ENCODE measurements at places on chromosomes 1 and 21.

- DNase-seq = no peak
These were observed 6.8 kb upstream of the C1QTNF12 start for GRCh38 chr1:1253314-1253713.

DNA sequence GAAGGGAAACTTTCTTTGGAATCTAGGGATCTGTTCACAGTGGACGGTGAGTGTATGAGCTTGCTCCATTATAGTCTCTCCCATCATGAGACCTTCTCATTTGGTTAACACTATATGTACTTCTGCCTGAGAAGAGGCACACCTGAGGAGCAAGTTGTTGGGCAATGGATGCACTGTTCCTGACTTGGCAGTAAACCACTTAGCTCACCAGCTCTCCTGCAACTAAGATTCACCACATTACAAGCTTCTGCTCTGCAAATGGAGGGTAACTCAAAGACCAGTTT, 10.2 kb downstream of the MACF1 start:
- no peak for DNase-seq

GRCh38 chr1:170670802-170671628, 7.1 kb downstream of the PRRX1 start:
- peak; percentile 77 for DNase-seq

DNA sequence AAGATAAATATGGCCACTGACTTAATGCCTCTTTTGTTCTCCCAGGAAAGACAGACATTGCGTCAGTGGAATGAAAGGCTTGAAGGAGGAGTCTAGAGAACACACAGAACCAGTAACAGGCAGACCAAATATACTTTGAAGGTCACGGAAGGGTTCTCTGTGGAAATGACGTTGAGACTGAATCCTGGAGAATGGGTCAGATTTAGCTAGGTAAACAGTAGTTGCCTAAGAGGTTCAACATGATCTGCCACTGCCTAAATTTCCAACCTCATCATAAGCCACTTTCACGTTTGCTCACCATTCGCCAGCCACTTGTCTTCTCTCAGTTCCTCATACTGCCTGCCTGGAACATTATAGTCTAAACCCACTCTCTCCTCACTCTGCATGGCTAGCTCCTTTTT, 20.5 kb downstream of the PLA2G4A start:
- no peak for DNase-seq

DNA sequence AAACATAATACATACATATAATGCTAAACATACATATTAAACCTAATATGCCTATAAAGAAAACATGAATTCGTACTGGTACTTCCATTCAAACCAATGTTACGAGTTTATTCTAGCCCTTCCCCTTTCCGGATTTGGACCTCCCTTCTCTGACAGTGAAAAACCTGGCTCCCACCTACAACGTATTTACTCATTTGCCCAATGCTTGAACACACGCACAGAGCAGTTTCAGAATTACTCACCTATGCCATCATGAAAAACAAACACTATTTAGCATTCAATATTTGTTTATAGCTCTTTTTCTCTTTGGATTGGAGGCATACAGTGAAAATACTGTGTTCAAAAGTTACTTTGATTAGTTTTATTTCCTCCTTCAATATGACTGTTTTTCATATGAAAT, 204.4 kb downstream of the LMX1A start:
- DNase-seq = no peak

GRCh38 chr1:29196863-29197589, 15.3 kb upstream of the SRSF4 start:
- DNase-seq = peak; percentile 50

- DNase-seq = no peak
These were observed 262.6 kb downstream of the CAMTA1 start for GRCh38 chr1:7047866-7048265.

GRCh38 chr1:201119206-201120197, 7.3 kb upstream of the CACNA1S start:
- DNase-seq = peak; percentile 71

GRCh38 chr1:40802742-40803113, 19.1 kb downstream of the KCNQ4 start:
- no peak for DNase-seq

DNA sequence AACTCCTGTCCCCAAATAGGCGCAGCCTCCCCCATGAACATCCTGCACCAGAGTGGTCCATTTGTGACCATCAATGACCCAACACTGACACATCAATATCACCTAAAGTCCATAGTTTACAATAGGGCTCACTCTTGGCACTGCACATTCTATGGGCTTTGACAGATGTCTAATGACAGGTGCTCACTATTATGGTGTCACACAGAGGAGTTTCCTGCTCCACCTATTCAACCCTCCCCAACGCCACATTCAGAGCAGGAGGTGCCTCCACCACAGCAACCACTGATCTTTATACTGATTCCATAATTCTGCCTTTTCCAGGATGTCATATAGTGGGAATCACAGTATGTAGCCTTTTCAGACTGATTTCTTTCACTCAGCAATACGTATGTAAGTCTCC, 24.2 kb downstream of the GNG4 start:
- no peak for DNase-seq

DNA sequence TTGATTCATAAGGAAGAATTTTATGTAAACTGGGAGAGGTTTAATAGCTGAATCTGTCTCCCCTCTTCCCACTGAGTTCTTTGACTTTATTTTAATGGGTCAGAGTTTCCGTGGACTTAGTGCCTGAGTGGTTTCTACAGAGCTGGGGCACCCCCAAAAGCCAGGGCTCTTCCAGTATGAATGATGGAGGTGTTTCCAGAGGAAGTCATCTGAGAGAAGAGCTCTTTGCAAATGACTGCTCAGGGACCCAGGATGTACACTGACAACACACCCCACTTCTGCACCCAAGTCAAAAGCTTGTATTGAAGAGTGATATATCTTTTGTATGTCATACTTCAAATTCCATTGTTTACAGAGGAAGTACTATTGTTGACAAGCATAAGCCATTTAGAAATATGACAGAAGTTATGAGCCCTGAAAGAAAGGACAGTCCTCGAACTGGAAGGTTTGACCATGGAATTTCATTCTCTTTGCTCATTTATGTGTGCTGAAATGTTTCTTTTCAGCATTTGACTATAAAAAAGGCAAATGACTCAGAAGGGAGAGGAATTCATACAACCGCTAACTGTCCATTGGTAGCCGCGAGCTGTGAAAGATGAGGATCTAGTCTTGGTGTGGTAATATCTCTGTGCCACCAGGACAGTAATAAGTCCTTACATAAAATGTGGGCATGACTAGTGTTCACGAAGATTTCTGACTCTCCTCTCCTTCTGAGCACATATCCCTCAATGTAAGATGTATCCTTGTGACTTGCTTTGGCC, 25.4 kb upstream of the LMX1A start:
- no peak for DNase-seq

DNA sequence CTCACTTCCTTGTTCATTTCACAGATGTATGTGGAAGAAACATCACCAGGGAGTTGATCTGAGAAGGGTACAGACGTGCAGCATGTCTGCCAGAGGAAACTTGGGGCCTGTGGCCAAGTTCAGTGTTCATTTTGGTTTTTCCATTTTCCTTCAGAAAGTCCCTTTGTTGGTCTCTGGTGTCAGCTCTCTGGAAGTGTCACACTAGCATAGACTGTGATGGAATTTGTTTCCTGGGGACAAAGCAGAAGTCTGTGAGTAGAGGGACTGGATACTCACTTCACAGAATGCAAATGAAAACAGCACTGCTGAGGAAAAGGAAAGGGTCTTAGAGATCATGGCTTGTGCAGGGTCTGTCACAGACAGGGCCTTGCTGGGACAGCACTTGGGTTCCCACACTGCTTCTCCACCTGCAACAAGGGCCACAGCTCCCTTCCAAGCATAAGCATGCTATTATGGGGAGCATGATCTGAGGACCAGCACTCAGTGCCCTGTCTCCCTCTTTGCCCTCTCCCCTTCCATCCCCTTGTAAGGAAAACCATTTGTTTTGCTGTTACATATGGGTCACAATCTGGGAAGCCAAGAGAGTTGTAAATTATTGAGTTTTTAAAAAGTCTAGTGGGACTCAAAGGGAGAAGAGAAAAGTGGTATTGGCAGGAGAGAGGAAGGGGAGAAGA, 31.4 kb upstream of the CD84 start:
- no peak for DNase-seq

DNA sequence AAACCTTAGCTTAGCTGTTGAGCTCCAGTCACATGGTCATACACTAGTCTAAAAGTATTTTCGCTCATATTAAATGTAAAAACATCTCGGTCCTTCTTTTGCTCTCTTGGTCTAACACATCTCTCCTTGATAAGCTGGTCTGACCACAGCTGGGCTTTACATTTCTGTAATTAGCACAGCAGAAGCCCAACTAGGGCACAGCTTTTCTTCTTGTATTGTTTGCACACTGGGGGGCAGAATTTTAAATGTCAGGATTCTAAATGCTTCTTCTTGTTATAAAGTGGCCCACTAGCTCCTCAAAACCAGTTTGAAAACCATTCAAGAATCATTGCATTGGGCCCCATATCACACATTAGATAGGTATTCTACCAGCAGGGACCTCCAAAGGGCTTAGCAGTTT, 289.1 kb upstream of the PKN2 start:
- no peak for DNase-seq

GRCh38 chr1:236395230-236395946, 1.3 kb downstream of the EDARADD start:
- DNase-seq = peak; percentile 70

- peak; percentile 71 for DNase-seq
These were observed 2.7 kb downstream of the SH2D2A start for GRCh38 chr1:156813750-156814570.

- no peak for DNase-seq
These were observed 792 bp downstream of the GOLPH3L start for GRCh38 chr1:150696162-150696561.

DNA sequence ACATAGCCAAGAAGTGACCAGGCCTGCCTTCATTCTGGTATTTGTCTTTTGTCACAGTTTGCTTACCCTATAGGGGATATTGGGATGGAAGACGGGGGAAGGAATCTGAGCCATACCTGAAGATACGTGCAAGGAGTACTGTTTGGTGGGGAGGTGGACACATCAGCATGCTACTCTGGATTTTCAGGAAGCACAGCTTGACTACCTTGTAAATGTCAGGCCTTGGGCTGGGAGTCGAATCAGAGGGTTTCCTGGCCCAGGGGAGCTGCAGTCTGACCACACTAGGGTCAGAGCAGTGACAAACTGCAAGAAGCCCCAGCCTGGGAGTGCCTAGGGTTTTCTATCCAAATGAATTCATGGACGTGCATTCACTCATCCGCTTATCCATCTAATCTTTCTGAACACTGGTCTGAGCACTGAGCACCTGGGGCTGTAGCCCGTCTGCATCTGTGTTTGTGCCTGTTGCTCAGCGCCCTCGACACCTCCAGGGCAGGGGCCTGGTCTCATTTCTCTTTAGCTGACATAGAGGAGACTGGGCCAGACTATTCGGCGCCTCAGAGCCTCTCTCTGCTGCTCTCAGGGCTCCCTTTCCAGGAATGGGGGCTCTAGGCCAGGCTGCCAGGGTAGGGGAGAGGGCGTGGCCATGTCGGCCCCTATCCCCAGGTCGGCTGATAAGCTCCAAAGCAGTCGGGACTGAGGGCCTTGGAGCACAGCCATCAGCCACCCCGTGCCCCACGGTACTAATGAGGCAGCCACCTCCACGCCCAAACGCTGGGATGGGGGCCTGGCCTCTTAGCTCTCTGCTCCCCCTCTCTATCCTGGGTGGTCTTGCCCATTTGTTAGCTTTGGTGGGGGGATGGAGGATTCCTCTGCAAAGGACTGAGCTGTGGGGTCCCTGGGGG, 47.0 kb upstream of the SLC2A1 start:
- peak; percentile 91 for DNase-seq

- no peak for DNase-seq
These were observed 114.5 kb downstream of the DSCAM start for GRCh38 chr21:40732253-40733023.

- no peak for DNase-seq
These were observed 17.0 kb upstream of the DMBX1 start for GRCh38 chr1:46472498-46473181.

GRCh38 chr1:20087668-20088067, 17.7 kb downstream of the PLA2G5 start:
- DNase-seq = no peak

- DNase-seq = no peak
These were observed 27.5 kb upstream of the GNG12 start for GRCh38 chr1:67860776-67861175.
